Stimulated activated CD8-positive, alpha-beta memory T cell treated with anti-CD3 and anti-CD28 coated beads, Interleukin-4, amount 100 ng/mL, for 4 hours (primary cell): ENCODE measurements at places on chromosomes 16 and 17.

GRCh38 chr17:65627108-65627507, 65.7 kb upstream of the AXIN2 start:
- DNase-seq: no peak

- no peak for DNase-seq
Measured at GRCh38 chr16:19184823-19185509, 16.9 kb downstream of the SYT17 start.

DNA sequence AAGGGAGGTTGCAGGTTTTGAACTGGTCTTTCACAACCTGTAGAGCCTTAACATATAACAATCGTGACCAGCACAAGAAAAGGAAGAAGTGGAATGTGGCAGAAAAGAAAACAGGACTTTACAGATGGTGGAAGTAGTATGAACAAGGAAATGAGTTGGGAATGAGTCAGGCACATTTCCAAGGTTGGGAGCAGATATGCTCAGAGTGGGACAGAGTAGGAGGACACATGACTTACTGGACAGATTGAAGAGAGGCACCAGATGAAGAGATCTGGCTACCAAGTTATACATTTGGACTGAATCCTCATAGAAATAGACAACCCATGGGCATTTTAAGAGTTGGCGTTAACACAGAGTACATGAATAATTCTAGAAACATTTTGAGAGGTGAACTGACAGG, 95.3 kb downstream of the ZNF18 start:
- DNase-seq: no peak

DNA sequence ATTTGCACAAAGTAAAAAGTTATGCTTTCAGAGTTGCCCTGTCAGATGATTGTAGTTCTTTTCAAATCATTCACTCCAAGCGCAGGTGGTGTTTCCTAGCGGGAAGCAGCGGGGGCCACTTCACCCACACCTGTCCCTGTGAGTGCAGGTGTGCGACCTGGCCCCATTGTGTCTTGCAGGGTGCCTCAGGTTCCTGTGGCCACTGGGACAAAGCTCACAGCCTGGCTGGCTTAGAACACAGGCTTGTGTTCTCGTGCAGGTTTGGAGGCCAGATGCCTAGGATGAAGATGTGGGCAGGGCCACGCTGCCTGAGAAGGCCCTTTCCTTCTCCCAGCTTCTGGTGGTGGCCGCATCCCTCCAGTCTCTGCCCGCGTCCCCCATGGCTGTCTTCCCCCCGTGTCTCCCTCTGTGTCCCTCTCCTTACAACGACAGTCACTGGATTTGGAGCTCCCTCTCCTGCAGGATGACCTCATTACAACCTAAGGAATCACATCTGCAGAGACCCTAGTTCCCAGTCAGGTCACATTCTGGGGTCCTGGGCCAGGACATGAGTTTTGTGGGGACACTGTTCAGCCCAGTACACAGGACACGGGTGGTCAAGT, 90.5 kb downstream of the NPIPB11 start:
- DNase-seq: no peak

DNA sequence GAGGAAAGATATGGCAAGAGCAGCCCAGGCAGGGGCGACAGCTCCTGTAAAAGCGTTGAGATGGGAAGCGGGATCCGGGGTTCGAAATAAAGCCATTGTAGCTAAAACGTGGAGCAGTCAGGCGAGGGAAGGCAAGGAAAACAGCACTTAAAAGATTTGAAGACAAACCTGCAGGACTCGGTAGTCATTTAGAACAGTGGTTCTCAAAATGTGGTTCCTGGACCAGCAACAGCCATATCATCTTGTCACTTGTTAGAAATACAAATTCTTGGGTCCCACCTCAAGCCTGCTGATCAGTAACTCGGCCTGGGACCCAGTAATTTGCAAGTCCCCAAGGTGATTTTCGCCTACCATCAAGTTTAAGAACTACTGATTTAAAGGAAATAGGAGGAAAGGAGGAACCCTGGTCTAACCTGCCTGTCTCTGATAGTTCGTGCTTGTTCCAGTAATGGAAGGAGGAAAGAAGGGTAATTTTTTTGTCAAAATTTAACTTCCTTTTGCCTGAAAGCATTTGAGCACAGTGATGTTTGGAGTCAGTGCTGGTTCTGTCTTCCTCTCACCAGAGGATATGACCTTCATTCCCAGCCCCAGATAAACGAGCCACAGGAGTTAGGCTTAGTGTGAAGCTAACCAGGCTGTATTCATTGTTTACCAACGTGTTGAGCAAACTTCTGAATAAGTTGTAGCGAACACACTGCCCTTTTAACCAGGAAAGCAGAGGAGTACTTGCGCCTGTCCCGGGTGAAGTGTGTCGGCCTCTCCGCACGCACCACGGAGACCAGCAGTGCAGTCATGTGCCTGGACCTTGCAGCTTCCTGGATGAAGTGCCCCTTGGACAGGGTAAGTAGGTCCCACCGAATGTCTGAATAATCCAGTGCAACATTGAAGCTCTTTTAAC, 1.1 kb downstream of the ORC6 start:
- no peak for DNase-seq

DNA sequence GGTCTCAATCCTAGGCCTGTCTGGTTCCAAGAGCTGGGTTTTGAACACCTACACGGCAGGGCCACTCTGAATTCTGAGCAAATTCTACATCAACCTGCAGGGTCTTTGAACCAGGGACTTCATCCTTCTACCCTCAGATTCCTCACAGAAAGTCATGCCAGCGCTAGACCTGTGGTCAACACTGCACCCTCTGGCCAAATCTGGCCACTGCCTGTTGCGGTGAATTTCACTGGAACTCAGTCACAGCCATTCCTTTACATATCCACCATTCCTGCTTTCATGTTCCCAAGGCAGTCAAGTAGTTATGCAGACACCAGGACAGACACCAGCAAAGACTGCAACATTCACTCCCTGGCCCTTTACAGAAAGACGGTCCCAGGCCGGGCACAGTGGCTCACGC, 144.6 kb downstream of the C16orf95 start:
- no peak for DNase-seq

GRCh38 chr17:3003296-3004149, 59.9 kb downstream of the OR1D5 start:
- no peak for DNase-seq

DNA sequence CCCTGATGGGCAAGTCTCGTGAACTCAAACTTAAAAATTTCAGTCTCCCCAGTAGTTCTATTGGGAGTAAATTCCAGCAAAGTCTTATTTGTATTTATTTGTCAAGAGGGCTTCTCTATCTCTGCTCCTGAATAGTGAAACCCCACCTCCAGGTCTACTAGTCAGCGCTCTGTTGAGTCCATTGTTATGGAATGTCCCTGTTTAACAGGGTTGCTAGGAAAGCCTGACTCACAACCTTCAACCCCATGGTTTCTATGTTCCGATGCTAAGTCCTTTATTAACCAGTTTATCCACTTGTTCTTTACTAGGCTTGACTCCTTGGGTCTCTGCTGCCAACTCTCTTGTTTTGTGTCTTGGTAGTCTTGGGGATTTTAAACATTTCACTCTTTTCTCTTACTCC, 250.7 kb upstream of the MYOCD start:
- DNase-seq: no peak

DNA sequence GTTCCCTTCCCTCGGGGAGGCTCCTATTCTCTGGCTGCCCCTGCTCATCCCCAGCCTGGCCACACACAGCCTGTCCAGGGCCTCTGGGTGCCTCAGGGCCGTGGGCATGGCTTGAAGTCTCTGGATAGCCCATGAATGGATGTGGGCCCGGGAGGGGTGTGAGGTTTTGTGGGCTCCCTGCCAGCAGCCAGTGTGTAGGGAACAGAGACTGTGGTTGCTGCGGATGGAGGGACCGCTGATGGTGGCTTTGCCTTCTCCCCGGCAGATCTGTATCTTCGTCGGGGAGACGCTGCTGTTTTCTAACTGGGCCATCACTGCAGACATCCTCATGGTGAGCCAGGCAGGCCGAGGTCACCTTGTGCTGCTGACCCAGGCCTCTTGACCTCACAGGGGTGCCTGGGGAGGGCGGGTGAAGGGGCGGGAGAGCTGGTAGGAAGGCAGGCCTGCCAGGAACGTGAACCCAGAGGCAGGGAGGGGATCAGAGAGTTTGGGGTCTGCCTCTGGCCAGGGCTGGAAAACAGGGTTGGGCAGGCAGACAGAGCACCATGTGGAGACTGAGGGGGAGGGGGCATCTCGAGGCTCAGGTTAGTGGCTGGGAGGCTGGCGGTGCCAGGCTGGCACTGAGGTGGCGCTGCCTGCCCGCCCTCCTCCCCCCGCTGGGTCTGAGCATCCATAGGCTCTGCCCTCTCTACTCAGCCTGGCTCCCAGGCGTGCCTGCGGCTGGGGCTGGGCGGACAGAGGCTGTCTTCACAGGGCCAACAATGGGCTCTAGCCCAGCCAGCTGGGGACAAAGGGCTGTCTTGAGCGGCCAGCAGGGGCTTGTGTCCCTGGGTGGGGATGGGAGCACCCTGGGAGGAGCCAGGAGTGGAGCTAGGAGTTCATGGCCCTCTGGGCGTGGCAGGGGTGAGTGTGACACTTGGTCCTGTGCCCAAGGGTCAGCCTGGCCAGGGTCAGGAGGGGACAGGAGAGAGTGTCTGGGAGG, 21.4 kb downstream of the MYBBP1A start:
- no peak for DNase-seq

DNA sequence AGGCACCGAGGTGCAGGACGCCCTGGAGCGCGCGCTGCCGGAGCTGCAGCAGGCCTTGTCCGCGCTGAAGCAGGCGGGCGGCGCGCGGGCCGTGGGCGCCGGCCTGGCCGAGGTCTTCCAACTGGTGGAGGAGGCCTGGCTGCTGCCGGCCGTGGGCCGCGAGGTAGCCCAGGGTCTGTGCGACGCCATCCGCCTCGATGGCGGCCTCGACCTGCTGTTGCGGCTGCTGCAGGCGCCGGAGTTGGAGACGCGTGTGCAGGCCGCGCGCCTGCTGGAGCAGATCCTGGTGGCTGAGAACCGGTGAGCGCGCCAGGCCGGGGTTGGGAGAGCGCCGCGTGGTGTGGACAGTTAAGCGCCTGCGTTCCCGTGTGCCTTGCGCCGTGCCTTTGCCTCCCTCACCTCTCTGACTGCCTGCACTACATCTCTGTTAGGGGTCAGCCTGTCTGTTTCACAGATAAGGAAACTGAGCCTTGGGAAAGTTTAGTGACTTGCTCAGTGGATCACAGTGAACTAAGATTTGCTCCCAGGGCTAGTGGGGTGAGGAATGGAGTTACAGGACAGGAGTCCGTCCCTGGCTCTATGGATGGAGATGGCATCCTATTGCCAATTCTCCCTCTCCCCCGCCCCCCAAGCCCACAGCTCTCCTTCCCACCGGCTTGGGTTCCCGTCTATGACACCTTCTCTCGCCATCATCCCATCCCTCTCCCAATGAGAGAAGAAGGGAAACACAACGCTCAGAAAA, 880 bp downstream of the SARM1 start:
- no peak for DNase-seq

GRCh38 chr17:82237746-82238471, 9.1 kb downstream of the SLC16A3 start:
- no peak for DNase-seq

DNA sequence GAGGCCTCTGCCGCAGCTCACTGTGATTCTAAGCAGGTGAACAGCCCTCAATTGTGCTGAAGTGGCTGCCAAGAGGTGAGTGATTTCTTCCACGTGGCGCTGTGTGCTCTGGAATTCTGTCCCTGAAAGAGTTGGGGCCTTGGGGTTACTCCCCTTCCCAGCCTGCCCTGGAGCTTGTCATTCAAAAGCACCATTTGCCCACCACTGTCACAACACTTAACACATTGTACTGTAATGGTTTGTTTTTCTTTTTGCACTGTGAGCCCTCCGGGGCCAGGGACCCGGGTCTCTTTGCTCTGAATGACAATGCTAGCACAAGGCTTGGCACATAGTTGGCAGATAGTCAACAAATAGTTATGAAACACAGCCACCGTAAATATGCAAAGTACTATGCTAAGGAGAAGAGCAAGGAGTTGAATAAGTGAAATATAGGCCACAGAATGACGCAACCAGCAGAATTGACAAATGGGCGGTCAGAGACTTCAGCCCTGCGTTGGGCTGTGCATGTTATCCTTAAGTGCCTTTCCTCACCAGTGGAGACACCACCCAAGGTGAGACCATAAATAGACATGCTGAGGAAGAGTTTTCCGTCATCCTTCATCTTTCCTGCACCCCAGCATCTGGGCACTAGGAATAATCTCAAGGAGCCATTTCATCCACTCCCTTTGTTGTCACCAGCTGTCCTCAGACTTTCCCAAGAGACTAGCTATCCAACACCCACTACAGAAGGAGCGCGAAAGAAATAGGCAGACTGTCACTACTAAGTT, 112.0 kb upstream of the DNAH9 start:
- DNase-seq: no peak

DNA sequence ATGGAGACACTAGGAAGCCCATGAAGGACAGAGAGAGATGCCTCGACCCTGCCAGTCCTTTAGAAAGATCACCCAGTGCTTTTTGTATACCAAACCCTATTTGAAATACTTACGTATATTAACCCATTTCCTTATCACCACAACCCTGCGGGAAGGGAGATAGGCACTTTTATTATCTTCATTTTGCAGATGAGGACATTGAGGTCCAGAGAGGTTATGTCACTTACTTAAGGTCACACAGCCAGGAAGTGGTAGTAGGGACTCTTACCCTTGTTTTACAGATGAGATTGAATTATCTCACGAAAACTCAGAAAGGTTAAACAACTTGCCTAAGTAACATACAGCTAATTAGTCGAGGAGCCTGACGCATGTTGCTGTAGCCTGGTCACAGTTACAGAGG, 38.2 kb downstream of the IL4R start:
- DNase-seq: no peak

DNA sequence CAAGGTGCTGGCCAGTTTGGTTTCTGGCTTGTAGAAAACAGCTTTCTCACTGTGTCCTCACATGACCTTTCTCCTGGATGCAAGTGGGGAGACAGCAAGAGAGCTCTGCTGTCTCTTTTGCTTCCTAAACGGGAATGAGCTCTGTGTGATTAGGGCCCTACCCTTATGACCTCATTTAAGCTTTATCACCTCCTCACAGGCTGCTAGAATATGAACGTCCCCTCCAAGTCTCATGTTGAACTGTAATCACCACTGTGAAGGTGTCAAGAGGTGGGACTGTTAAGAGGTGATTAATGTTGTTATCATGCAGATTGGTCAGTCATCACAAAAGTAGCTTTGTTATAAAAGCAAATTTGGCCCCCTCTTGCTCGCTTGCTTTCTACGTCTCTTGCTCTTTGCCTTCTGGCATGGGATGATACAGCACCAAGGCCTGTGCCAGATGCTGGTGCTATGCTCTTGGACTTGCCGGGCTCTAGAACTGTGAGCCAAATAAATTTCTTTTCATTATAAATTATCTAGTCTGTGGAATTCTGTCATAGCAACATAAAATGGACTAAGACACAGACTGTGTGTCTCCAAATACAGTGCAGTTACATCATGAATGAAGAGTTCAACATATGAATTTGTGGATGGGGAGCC, 14.8 kb upstream of the POLR3E start:
- no peak for DNase-seq

DNA sequence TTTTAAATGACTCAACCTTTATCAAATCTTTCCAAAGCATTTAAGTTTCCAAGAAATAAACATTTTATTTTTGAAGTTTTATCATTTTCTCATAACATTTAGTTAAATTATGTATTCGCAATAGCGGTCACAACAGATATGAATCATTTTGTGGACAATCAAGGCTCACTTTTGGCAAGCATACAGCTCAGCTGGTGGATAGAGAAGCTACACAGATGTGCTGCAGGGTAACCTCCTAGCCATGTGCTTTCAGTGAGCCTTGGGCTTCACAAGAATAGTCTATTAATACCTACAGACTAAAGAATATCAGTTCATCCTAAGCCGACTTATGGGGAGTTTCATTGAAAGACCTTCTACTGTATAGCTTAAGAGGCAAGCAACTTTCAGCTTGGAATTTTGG, 144.8 kb downstream of the MRTFB start:
- DNase-seq: no peak

- peak; percentile 70 for DNase-seq
Measured at GRCh38 chr17:8118769-8119580, 661 bp upstream of the ALOXE3 start.

GRCh38 chr17:27379888-27380533, 76.2 kb upstream of the KSR1 start:
- DNase-seq: no peak
